ENCODE measurements at places on chromosomes 5 and 9.

DNA sequence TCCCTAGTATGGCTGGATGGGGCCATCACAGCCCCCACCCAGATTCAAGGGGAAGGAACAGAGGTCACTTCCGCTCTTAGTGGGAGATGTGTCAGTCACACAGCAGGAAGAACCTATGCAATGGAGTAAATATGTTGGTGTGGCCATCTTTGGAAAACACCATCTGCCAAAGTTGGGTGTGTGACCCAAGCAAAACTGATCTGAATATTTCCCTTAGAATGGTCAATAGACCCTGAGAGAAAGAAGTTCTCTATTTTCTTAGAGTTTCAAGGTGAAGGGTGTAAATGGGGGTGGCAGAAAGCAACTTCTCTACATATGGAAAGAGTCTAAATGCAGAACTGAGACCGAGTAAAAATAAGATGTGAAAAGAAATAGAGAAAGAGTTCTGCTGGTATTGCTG is 212.7 kb downstream of the ESM1 start:
- no peak for DNase-seq

GRCh38 chr5:980966-981365 is 27.6 kb upstream of the NKD2 start:
- DNase-seq: no peak

GRCh38 chr9:134061019-134061687 is 6.7 kb downstream of the BRD3 start:
- DNase-seq: no peak

- DNase-seq: no peak
Observed at GRCh38 chr9:130311003-130311402, 45.4 kb downstream of the HMCN2 start.

GRCh38 chr5:14028938-14029584 is 84.6 kb upstream of the DNAH5 start:
- DNase-seq: no peak

DNA sequence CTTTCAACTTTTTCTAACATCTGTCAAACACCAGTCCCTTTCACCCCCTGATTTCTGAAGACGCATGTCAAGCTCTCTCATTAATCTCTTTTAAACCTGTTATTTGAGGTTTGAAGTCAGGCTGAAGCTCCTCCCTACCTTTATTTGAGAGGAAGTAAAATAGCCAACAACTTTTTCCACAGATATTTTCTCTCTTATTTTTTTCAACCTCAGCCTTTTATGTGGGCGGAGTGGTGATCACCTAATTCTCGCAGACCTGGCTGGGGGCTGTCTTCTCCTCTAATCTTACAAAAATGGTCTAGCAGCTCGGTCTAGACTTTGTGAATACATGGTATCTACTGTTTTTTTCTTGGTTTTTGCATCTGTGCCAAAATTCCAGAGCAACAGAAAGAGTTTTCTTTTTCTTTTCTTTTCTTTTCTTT is 395.7 kb upstream of the ACTBL2 start:
- no peak for DNase-seq

DNA sequence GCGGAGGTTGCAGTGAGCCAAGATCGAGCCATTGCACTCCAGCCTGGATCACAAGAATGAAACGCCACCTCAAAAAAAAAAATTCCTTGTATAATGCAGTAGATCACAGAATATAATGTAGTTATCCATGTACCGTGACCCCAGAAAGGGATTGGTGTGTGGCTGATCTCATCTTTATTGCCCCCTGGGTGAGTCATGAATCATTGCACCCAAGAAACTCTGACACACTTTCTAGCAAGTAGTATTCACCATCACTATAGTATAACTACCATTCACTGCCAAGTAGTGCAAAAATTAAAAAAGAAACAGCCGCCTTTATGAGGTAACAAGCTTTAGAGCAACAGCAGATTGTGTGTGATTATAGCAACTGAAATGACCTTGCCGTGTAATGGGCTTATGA is 23.7 kb upstream of the ANKH start:
- no peak for DNase-seq

- DNase-seq: no peak
Observed at GRCh38 chr5:167908606-167909005, 382.8 kb upstream of the WWC1 start.

- DNase-seq: no peak
Observed at GRCh38 chr5:15031180-15031579, 159.6 kb upstream of the ANKH start.

Measured in activated T-cell treated with anti-CD3 and anti-CD28 coated beads, Interleukin-2, amount 50 U/mL, for 48 hours (primary cell).